ENCODE measurements at places on chromosomes 2 and 18.

- DNase-seq, result no peak
Measured at GRCh38 chr18:2967820-2968219, 45.1 kb downstream of the LPIN2 start.

- no peak for DNase-seq
Measured at GRCh38 chr2:143916781-143917180, 603.1 kb downstream of the ZEB2 start.

DNA sequence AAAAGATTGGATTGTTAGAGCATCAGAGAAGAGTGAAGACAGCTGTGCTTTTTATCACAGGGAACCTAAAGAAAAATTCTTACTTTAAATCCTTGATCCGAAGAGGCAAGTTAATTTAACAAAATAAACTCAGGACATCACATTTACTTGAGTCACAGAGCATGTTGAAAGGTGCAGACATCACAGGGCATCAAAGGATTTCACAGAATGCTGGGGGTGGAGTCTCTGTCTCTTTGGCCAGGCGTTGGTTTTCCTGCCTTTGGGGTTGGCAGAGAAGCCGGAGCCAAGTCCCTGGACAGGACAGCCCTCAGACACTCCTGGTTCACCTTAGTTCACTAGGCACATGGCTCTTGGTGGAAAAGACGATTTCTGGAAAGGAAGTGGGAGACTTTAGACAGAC lies 56.3 kb downstream of the SH3RF3 start:
- no peak for DNase-seq

GRCh38 chr2:146847846-146848245 lies 997.0 kb upstream of the ACVR2A start:
- no peak for DNase-seq

GRCh38 chr2:196279541-196279940 lies 108.2 kb upstream of the STK17B start:
- no peak for DNase-seq

GRCh38 chr2:217491271-217491670 lies 511.5 kb downstream of the TNS1 start:
- DNase-seq, result no peak

DNA sequence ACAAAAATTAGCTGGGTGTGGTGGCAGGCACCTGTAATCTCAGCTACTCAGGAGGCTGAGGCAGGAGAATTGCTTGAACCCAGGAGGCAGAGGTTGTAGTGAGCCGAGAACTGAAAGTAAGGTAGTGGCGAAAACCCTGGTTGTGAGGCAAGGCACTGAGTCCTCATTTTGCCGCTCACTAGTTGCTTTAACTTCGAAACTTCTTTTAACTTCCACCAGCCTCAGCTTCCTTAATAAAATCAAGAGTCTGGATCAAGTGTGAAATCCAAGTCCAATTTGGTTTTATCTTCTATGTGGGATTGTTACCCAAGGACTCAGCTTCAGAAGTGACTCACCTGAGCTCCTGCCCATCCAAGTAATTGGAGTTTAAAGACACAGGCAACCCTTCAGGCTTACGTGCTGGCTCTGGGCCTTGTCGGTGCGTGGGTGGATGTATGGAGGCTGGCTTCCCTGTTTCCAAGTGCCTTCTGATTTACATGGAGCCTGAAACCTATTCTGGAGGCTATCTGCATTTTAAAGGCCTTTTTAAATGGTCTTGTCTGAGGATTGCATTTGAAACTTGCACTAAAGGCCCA lies 374.2 kb upstream of the ID2 start:
- no peak for DNase-seq

GRCh38 chr2:235271936-235272335 lies 221.9 kb upstream of the AGAP1 start:
- DNase-seq, result no peak

- DNase-seq, result no peak
Measured at GRCh38 chr2:25129901-25130520, 38.4 kb downstream of the POMC start.

GRCh38 chr2:85971366-85971765 lies 82.6 kb upstream of the ST3GAL5 start:
- no peak for DNase-seq

DNA sequence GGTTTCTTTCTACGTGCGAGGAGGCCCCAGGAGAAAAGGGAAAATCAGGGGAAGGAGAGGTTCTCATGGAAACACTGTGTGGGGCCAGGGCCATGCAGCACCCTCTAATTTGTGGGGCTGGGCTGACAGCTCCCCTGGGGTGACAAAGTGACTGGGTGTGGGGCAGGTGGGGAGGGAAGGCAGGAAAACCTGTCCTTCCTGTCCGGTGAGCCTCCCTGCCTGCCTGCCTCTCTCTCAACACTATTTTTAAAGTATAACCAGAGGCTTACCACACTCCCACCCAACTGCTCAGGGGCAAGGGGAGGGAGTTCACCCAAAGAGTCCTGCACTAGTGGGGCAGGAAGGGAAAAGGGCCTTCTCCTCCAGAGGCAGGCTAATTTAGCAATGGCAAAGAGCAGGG lies 10.5 kb upstream of the EPAS1 start:
- DNase-seq, result no peak

DNA sequence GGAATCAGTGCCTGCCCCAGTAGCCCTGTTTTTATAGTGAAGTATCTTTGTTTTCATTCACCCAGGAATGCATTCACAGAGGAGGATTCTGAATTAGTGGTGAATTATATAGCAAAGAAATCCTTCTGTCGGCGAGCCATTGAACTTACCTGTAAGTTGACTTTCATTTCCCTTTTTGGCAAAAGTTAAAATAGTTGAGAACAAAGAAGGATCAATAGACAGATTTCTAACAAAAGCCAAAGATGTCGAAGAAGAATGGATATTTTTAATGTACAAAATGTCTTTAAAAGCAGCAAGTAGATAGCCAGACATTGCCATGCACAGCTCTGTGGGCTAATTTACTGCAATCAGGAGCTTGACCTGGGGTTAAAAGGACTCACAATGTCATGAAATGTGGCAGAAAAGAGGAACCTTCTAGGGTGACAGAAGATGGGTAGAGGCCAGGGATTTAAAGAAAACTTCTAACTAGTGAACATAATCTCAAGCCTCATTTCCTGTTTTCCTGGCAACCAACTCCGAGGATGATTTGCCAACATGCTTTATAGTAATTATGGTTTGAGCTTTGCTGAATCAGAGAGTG lies 53.8 kb upstream of the TMEM87B start:
- no peak for DNase-seq

DNA sequence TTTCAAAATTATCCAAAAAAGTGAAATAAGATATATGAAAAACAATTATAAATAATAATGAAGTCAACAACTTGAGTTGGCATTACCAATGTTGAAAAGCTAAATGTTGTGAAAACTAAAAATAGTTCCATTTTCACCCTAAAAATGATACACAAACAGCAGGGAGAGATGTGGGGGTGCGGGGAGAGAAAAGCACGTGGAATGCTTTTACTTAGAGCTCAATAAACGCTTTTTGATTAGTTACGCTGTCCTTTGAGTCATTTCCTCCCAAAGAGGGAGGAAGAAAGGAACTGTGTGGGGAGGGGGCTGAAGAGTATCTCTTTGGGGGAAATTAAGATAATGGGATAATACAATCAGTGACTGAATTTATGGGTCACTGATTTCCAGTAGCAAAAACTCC lies 29.2 kb downstream of the ZNF521 start:
- DNase-seq, result no peak

DNA sequence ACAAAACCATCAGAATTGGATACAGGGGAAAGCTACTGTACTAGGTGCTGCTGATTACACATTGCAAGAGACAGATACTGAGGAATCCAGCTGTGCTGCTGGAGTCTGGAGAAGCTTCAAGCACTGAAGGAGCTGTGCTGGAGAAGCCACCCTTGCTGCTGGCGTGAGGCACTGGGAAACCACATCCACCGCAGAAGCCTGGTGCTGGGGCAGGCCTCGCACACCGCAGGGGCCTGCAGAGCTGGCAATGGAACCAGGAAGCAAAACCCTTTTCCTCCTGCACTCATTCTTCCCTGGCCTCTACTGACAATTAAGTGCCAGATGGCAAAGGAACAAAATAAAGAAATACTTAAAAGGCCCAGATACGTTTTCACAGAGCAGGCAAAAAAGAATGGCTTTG lies 94.4 kb upstream of the MSH6 start:
- DNase-seq, result peak; percentile 37

DNA sequence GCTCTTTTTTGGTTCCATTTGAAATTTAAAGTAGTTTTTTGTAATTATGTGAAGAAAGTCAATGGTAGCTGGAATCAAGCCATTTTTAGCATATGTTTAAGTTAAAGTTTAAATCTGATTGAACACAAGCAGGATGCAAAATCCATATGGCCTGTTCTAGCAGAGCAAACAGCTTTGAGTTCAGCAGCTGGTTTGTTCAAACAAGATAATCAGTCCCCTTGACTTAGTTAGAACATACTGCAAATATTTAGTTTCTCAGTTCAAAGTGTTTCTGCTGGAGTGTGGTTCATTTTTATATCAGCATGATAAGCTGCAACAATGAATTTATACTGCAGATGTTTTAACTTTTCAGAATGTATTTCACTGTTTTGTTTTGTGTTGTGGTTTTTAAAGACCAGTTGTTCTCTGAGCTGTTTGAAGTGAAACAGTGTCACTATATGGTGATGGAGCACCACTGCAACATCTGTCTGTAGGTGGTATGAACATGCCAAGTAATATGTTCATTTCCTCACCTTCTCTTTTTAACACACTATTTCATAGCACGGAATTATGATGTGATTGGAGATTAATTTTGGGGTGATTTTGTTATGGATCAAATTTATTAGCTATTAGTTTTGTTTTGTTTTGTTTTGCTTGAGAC lies 125.3 kb downstream of the COL4A4 start:
- DNase-seq, result no peak

DNA sequence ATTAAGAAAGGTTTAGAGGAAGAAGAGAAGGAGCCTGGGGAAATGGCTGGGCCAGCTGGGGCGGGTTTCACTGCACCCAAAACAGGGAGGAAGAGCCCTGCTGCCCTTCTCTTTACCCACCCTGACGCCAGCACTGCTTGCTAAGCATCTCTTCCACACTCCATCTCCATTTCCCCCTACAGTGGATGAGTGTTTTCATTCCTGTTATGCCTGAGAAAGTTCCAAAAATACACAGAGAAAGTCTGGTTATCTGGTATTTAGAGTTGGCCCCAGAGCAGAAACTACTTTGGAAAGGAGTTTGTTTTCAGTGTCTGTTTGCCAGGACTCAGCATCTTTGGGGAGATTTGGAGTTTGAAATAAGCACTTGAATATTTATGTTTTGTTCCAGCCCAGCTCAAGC lies 451.0 kb downstream of the SLC4A3 start:
- DNase-seq, result no peak

GRCh38 chr2:240686460-240686859 lies 3.8 kb upstream of the AQP12B start:
- no peak for DNase-seq

- DNase-seq, result no peak
Measured at GRCh38 chr2:185859506-185859905, 120.9 kb downstream of the FSIP2 start.

- DNase-seq, result no peak
Measured at GRCh38 chr2:148989882-148990493, 48.5 kb upstream of the LYPD6B start.

DNA sequence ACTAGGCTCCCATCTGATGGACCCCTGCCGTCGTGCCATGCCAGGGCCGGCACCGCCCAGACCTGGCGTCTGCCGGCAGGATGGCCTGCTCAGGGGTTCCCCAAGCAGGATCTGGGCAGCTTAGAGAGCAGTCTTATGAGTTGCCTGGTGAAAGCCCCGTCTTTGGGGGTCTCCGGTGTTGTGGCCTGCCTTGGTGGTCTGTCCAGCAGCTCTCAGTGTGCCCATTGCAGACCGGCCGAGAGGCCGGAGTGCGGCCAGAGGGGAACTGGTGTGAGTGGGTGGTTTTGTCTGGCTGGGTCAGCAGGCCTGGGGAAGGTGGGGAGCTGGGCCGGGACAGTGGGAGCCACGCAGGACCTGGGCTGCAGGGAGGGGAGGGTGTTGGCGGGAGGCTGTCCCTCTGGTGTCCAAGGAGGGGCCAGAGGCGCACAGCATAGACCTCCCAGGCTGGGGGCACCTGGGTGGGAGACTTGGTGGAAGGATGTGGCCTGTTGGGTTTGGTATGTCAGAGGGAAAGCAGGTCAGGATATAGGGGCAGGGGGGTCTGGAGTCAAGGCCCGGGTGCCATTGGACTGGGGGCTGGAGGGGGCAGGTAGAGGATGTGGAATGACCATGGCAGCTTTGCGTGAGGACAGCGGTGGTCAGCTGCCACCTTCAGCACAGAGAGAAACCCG lies 16.5 kb downstream of the GPC1 start:
- DNase-seq, result no peak

DNA sequence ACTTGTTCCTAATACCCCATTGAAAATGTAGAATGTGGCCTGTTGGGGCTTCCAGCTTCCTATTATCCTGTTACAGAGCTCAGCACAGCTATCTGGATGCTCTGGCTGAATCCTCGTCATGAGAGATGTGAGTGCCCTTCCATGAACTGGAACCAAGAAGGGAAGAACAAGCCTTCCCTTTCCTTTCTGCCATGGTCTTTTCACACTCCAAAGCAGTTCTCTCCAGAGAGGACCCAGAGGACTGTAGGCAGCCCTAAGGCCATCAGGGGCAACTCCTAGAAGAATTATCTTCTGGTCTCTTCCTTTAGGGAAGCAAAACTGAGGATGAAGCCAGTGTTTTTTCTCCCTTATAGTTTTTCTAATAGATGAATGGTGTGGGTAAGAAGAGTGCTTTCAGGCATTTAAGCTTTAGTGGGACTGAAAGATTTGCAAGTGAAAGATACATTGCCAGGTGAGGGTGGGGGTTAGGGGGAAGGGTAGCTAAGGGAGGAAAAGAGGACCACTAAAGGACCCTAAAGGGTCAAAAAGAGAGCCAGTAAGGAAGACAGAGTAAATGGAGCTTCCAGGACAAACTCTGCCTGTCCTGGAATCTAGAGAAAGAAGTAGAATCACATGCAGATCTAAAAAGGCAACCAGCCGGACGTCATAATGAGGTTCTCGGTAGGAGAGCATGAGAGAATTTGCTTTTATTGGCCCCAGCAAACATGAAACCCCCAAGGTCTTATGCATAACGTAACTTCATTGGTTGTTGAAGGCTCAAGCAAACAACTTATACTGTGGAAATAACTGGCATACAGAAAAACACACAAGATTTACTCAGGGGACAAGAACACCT lies 12.4 kb upstream of the XPO1 start:
- no peak for DNase-seq

- DNase-seq, result no peak
Measured at GRCh38 chr18:28078298-28078697, 98.6 kb downstream of the CDH2 start.

DNA sequence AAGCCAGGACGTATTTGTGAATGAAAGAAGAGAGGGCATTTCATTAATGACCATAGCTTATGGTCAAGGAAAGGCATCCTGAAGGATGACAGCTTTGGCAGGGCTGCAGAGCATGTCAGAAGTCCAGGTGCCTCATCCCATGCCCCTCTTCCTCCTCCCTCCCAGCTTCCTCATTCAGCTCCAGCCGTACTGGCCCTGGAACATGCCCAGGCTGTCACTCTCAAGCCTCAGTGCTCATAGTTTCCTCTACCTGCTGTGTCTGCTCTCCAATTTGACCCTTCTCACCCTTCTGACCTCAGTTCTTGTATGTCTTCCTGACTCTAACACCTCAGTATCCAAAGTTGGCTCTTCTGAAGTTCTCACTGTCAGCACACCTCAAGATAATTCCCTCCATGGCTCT lies 695.8 kb upstream of the HS6ST1 start:
- no peak for DNase-seq
